Fibroblast of skin of left biceps (primary cell): ENCODE measurements at places on chromosomes 13 and 19.

GRCh38 chr13:50268500-50268899 is 253.3 kb downstream of the KCNRG start:
- no peak for DNase-seq

GRCh38 chr19:8333767-8334457 is 9.2 kb downstream of the KANK3 start:
- no peak for DNase-seq

DNA sequence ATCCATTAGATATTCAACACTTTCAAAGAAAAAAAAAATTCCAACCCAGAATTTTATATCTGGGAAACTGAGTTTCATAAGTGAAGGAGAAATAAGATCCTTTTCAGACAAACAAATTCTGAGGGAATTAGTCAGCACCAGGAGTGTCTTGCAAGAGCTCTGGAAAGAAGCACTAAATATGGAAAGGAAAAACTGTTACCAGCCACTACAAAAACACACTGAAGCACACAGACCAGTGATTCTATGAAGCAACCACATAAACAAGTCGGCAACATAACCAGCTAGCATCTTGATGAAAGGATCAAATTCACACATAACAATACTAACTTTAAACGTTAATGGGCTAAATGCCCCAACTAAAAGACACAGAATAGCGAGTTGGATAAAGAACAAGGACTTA is 368.4 kb upstream of the MIR17HG start:
- DNase-seq, result no peak

- no peak for DNase-seq
These were observed 3.3 kb upstream of the NAPA start for GRCh38 chr19:47518139-47518538.

- DNase-seq, result no peak
These were observed 20.7 kb upstream of the NWD1 start for GRCh38 chr19:16698914-16699313.

GRCh38 chr13:48094404-48094780 is 512 bp downstream of the MED4 start:
- DNase-seq, result no peak

- no peak for DNase-seq
These were observed 6.9 kb downstream of the ZNF222 start for GRCh38 chr19:44032001-44032610.

DNA sequence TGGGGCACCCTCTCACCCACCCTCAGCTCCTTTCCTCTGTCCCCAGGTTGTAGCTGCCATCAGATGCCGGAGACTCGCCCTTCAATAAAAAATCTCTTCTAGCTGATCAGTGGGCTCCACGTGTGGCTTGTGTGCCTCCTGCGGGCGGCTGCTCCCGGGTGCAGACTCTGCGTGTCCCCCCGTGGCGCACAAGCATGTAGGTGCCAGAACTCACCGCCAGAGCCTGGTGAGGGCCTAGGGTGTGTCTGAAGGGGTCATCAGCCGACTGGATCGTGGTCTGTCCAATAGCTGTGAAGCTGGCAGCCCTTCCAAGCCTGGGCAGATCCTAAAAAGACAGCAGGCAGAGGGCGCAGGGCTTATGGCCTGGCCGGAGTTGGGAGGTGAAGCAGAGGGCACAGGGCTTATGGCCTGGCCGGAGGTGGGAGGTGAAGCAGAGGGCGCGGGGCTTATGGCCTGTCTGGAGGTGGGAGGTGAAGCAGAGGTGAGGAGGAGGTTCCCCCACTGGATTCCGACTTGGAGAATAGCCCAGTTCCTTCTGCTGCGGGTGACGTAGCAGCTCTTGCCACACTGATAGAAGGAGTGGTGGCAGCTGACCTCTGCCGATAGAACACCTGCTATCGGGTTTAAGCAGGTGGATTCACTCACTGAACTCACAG is 11.7 kb downstream of the NOP53 start:
- DNase-seq, result no peak

- no peak for DNase-seq
These were observed 278.7 kb downstream of the DIAPH3 start for GRCh38 chr13:59885076-59885475.

- no peak for DNase-seq
These were observed 16.5 kb upstream of the IL17D start for GRCh38 chr13:20686863-20687579.

DNA sequence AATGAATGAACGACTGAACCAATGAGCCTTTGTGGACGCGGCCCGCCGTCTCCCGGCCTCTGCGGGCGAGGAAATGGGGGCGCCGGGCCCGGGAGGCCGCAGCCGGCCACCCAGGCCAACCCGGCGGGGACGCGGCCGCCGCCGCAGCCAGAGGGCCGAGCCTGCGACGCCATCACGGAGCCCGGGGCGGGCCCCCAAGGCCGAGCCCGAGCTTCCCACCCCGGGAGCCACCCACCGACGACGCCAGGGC is 216 bp downstream of the SUGP2 start:
- no peak for DNase-seq
